ENCODE measurements at places on chromosomes 6 and 20.
A peak's percentile ranks its signal among the peaks of the same experiment; 100 is the strongest.

DNA sequence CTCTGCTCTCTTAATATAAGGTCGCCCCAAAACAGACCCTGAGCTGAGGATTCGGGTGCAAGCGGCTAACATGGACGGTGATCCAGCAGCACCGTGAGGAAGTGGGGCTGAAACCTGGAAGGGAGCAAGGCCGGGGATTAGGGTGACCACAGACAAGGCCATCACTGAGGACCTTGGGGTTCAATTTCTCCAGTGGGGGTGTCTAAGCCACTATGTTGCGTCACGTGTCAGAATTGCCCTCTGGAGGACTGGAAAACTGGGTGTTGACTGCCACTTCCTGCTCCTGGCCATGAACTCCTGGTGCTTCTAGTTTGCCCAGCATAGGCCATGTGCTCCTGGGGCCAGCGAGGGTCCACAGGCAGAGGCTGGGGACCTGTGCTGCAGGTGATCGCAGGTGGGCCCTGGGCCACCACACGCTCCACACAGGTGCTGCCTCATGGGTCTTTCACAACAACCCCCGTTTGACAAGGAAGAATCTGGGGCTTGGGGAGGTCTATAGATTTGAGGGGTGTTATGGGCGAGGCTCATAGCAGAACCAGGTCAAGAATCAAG is 101.9 kb downstream of the CDH26 start:
- DNase-seq, result no peak

GRCh38 chr20:53138454-53139262 is 166.5 kb downstream of the TSHZ2 start:
- peak; percentile 90 for DNase-seq

DNA sequence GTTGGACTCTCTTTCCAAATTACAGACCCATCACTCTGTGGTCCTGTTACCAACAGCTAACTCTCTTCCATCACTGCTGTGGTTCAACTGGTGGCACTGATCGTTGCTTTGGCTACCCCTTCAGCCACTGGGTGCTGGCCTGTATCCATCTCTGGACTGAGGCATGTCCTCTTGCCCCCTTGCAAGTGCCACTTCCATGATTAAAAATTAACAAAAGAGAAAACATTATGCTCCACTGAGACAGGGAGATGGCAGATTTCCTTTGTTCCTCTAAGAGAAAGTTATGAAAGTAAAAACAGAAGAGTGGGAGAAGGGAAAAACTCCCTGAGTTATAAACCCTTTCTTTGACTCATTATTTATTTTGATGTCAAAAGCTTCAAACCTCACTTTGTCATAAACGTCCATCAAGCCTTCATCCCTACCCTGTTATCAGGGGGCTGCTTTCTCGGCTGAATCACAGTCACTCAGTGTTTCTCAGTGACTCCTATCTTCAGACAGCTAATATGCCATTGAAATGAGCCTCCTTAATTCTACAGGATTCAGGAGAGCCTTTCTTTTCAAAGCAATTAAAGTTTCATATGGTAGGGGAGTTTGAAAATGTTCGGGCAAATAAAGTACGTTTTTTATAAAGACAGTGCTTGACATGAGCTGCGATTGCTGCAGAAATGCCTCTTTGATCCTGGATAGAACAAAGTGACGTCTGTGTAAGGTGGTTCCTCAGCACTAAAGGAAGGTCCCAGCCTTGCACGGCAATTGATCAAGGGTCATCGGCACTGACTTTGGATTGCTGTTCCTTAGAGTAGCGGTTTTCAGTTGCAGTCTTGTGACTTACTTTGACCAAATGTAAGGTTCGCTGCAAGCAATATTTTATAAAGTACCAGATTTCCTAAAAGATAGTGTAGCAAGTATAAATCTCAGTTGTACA is 49.9 kb upstream of the PBOV1 start:
- DNase-seq, result no peak

DNA sequence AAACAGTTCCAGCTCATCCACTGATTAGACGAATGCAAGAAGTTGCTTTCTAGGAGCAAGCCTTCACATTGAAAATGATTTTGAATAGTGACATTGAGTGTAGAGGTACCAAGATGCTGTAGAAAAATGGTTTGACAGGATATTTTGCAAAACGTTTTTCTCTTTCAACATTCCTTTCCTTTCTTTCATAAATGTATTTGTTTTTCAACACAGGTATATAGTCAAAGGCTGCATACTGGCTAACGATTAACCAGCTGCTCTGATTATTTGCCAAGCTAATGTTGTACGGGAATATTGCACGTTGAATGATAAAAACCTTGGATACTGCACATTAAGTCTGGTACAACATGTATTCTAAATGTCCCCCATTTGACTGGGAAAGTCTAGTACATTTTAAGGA is 78.8 kb upstream of the TENT5A start:
- DNase-seq, result no peak

DNA sequence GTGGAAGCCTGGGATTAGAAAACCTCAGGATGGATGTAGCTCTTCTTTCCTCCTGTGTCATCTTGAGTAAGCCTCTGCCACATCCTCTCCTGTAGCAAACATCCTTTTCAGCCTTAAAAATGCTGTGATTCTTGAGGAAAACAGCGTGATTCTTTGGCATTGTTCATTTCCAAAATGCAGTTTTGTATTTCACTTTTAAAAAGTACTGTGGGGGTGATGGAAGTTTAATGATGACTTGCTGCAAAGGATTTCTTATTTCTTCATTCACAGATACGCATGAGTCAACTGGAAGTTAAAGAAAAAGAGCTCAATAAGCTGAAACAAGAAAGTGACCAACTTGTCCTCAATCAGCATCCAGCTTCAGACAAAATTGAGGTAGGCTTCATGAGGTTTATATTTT is 23.9 kb upstream of the SNRNP48 start:
- DNase-seq, result no peak

GRCh38 chr6:169293196-169293595 is 39.5 kb upstream of the THBS2 start:
- no peak for DNase-seq

DNA sequence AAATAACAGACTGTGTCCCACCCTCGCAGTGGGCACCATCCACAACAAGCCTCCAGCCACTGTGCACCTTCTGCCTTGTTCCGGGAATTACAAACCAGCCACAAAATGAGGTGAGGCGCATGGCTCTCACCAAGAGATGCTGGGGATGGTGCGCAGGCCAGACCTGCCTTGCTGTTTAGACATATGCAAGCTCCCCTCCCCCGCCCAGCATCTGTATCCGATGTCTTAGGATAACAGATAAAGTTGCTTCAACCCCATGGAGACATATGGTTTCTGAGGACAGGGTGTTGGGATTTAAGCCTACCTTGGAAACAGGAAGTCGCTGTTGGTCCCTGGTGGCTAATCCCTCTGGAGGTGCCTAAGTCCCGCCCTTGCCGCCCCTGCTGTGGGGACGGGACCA is 50.4 kb upstream of the MPC1 start:
- DNase-seq, result no peak

DNA sequence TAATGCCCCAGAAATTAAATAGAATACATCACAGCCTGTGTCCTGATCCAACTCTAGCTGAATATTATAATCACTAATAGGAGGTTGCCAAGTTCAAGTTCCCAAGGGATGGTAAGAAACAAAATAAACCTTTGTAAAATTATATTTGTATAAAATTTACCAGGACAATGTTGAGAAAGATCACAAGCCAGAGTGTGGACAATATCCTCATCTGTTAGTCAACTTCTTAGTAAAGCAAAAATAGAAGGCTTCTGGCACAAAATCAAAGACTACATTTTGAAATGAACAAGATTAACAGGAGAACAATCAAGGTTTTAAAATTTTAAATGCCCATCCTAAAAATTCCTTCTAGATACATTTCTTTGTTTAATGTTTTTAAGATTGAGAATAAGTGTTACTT is 290.4 kb upstream of the HSF2 start:
- DNase-seq, result no peak

GRCh38 chr6:70112716-70113115 is 190.2 kb downstream of the COL9A1 start:
- no peak for DNase-seq

GRCh38 chr6:132820629-132821381 is 6.4 kb downstream of the RPS12 start:
- peak; percentile 42 for DNase-seq

DNA sequence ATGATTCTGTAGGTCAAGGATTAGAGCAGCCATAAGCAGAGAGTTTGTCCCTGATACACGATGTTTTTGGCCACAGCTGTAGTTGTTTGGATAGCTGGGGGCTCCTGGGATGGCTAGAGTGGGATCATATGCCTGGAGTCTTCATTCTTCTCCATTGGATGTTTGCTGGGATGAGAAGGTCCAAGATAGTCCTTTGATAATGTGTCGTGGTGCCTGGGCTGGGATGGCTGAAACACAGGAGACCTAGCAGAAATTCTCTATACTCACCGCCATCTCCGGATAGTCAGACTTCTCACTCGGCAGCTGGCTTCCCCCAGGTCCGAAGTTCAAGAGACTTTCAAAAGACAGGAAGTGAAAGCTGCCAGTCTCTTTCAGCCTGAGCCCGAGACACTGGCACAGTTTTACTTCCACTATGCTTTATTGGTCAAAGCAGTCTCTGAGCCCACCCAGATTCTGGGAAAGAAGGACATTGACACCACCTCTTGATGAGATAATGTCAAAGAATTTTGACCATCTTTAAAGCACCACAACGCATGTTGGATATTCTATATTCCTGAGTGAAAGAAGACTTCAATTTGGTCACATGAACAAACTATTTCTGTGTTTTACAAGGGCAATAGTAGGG is 16.0 kb downstream of the MARCKS start:
- peak; percentile 85 for DNase-seq

GRCh38 chr20:63134201-63134612 is 81.7 kb downstream of the YTHDF1 start:
- peak; percentile 5 for DNase-seq

- no peak for DNase-seq
These were observed 204.3 kb upstream of the RSPO3 start for GRCh38 chr6:126914172-126914571.

GRCh38 chr6:43708860-43709653 is 21.5 kb upstream of the MRPS18A start:
- DNase-seq, result peak; percentile 29

- no peak for DNase-seq
These were observed 83.7 kb upstream of the AHI1 start for GRCh38 chr6:135581211-135581610.

DNA sequence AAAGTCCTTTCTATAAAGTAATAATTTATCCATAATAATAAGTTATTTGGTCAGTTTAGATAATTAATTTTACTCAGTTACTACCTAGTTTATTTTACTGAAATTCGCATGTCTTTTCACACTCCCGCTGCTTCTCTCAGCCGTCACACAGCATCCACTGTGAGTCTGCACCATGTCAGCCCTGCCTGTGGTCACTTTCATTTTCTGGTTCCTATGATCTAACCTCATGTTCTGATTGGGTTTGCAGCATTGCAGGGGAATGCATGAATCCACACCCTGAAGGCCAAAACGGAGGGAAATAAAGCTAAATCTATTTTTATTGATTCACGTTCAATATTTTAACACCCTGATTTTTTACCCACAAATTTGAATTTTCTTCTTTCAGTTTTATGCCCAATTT is 47.4 kb downstream of the PDE10A start:
- DNase-seq, result peak; percentile 12

DNA sequence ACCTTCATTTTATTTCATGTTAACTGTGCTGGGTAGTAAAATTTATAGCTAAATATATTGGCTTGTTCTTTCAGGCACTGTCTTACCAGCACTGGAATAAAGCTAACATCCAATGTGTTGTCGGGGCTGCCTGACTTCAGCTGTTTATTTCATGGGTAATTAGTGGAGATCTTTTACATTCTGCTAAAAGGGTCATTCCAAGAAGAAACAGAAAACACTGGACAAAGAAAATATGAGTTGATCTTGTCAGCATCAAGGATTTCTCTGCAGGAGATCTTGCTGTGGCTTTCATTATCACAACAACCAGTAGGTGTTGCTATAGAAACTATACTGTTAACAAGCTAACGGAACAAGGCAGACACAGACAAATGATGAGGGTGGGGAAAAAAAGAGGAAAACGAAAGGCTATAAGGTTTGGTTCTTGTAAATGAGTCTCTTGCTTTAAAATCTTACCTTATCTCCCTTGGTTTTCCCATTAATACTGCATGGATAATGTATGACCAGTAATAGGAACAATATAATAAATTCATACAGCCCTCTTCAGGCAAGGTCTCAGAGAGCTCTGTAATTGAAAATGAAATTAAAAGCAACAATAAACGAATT is 206.8 kb downstream of the SIM1 start:
- DNase-seq, result peak; percentile 46

GRCh38 chr6:155442562-155442961 is 13.1 kb downstream of the NOX3 start:
- no peak for DNase-seq

DNA sequence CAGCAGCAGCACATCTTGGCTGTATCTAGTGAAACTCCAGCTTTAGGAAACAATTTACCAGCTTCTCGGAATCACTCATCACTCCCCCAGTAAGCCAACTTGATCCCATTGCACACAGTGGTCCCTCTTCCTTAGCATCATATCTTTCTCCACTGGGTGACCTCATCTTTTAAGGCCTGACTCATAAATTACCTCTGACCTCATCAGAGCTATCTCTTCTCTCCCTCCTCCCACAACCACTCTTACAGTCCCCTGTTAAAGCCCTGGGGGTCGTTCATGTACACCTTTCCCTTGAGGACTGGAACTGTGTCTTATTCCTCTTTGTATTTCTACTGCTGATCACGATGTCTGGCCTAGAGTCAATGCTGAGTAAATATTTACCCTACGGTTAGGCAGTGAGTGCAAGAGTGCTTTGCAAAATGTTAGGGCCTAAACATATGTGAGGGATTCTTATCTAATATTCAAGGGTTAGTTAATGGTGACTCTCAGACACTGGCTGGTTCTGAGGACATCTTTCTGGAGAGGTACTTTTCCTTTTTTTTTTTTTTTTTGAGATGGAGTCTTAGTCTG is 187.2 kb downstream of the LRFN2 start:
- DNase-seq, result no peak

- DNase-seq, result no peak
These were observed 117.3 kb downstream of the PSMB1 start for GRCh38 chr6:170435766-170436165.

GRCh38 chr6:33621711-33622388 is 728 bp downstream of the ITPR3 start:
- peak; percentile 46 for DNase-seq

DNA sequence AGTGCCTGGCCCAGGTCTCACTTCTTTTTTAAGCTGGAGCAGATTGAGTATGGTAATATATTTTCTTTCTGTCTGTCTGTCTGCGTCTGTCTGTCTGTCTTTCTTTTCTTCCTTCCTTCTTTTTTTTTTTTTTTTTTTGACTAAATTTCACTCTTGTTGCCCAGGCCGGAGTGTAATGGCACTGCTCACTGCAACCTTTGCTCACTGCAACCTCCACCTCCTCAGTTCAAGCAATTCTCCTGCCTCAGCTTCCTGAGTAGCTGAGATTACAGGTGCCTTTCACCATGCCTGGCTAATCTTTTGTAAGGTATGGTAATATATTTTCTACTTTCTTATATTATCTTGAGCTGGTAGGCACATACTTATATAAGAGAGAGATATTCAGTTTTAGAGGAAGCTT is 196.3 kb upstream of the MARCKS start:
- DNase-seq, result no peak

DNA sequence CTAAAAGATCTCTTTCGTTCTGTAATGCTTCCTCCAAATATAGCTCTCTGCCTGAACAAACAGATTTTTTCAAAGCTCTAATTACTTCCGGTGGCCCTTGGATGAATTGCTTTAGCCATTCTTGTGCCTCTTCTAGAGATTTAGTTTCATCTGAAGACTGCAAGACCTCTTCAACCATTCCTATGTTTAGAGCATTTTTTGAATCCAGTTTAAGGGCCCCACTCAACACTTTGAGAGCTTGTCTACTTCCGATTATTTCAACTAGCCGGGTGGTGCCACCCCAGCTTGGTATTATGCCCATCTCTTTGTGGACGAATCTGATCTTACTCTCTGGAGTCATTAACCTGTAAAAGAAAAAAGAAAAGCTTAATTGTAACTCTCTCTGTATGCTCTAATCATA is 23.3 kb downstream of the RNF146 start:
- DNase-seq, result no peak
